ENCODE measurements at places on chromosomes 3 and 15.

GRCh38 chr3:156605686-156606605, 51.0 kb upstream of the SSR3 start:
- no peak for DNase-seq

DNA sequence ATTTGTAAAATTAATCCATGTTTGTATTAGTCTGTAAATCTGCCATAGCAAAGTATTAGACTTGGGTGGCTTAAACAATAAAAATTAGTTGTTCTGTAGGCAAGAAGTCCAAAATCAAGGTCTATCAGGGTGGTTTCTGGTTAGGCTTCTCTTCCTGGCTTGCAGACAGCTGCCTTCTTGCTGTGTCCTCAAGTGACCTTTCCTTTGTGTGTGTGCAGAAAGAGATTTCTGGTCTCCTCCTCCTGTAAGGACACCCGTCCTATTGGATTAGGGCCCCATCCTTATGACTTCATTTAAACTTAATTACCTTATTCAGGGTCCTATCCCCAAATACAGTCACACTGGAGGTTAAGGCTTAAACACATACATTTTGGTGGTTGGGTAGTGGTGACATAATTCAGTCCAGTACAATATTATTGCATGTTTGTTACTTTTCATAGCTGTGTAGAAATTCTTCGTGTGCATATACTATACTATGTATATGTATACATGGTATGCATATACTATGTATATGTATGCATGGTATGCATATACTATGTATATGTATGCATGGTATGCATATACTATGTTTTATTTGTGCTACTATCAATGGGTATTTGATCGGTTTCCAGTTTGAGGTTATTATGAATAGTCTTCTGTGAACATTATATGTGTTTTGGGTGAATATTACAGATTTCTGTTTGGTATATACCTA, 57.9 kb upstream of the RNU6-1 start:
- DNase-seq: no peak

- DNase-seq: no peak
Measured at GRCh38 chr3:76965122-76965725, 74.7 kb upstream of the ROBO2 start.

- no peak for DNase-seq
Measured at GRCh38 chr15:100030586-100031229, 297.5 kb upstream of the LYSMD4 start.

DNA sequence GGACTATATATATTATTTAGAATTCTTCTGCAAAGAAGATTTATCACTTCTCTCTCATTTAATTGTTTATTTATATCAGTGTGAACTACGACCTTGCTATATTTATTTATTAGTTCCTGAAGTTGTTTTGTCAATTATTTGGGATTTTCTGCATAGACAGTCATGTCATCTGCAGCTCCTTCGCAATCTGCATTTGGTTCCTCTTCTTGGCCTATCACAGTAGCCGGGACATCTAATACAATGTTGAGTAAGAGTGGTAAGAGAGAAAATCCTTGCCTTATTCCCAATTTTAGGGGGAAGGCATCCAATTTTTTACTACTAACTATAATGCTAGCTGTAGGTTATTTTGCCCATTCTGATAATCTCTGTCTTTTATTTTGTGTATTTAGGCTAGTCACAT, 39.4 kb downstream of the FOXL2 start:
- DNase-seq: no peak

DNA sequence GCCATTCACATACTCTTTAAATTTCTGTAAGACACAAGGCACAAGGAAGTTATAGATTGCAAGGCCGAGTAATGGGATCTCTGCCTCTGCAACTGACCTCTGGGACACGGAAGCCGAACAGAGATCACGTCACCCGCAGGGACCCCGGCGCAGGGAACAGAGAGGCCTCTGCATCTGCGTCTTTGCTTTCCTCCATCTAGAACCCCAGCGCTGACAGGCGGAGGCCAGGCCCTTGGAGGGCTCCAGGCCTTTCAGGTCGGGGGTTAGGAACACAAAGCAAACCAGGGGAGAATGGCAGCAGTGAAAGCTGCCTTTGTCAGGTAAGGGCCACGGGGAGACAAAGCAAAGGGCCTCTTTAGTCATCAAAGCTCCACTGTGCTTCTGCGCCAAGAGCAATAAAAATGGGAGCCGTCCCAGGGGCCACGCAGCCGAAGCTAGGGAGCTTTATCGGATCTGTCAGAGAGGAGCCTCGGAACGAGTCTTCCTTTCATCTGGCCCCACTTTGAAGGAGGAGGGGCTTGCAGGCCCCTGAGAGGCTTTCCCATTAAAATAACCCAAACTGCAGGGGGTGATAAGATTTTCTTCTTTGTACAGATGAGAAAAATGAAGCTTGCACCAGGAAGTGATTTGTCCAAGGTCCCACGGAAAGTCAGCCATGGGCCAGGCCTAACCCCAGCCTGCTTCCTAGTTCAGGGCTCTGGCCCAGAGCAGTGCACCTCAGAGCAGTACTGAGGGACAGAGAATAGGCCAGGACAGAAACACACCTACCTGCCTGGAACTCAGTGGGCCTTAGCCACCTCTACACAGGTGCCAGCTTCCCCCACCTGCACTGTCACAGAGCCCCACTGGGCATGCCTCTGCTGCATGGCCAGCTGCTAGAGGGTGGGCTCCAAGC, 84.4 kb upstream of the RAD18 start:
- no peak for DNase-seq

- no peak for DNase-seq
Measured at GRCh38 chr15:88725305-88726210, 77.7 kb upstream of the ACAN start.

GRCh38 chr15:78492872-78493271, 14.5 kb upstream of the HYKK start:
- no peak for DNase-seq

- no peak for DNase-seq
Measured at GRCh38 chr3:30102356-30102755, 504.0 kb upstream of the TGFBR2 start.

- no peak for DNase-seq
Measured at GRCh38 chr15:99029341-99030144, 22.0 kb upstream of the PGPEP1L start.

DNA sequence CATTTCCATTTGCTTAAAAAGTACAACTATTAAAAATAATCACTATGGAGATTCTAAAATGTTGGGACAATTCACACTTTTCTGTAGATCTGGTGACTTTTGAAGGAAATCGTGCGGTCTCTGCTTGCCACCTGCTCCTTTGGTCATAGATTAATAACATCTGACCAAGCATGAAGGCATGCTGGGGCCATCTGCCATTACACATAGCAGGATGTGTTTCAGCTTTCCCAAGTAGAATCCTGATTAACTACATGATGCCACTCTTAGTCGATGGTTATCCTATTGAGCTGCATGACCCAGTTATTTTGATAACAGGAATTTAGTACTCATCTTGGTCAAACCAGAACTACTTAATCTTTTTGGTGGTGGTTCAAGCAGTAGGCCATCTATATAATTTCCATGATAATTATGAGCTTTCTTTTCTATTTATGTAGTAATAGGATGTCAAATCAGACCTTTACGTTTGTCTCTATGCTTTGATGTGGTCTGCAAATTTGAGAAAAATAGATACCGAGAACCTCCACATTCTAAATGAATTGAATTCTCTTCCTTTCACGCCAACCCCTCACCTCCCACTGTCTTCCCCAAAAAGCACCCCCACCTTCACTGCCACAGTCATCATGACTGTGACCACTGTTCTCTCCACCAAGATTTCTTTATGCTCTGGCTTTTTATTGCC, 158.1 kb downstream of the DIPK2A start:
- no peak for DNase-seq

DNA sequence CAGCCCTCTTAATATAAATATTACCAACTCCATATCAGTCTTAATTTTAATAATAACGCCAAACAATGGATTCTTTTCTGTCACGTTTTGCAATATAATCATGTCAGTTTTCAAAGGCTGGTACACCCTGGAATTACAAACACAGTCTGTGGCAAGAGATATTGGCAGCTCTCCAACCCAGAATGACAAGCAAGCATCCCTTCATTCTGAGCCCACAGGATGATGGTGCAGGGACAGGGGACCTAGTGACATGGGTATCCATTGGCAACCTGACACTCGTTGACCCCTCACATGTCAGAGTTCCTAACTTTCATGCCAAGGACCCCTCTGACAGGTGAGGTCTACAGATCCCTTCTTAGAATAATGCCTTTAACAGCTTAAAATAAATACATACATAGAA, 154.5 kb upstream of the TSC22D2 start:
- DNase-seq: no peak

DNA sequence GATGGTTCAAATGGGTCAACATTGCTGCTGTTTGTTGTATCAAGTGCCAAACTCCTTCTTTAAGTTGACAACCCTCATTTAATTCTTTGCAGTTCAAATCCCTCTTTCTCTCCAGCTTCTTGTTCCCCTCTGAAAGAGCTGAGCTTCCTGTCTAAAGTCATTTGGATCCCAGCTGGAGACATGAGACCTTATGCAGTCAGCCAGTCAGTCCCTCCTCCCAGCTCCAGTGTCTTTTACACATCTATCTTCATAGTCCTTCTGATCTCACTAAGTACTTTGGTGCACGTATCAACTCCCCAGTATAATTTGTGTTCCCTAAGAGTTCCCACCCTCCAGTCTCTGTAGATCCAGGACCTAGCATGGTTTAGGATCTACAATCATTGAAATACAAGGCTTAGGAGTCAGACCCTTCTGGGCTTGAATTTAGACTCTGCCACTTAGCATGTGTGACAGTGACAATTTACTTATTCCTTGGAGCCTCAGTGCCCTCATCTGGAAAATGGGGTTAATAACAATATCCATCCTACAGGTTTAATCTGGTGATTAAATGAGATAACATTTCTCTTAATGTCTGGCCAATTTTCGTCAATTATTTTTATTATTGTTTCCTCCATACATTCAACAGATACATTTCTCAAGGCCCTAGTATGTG, 102.8 kb upstream of the SEMA6D start:
- DNase-seq: no peak

DNA sequence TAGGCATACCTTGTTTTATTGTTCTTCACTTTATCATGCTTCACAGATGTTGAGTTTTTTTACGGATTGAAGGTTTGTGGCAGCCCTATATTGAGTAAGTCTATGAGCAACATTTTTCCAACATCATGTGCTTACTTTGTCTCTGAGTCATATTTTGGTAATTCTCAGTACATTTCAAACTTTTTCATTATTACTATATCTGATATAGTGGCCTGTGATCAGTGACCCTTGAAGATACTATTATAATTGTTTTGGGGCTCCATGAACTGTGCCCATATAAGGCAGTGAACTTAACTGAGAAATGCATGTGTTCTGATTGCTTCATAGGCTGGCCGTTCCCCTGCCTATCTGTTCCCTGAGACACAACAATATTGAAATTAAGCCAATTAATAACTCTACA, 42.8 kb upstream of the NSMCE3 start:
- no peak for DNase-seq

GRCh38 chr3:159417761-159418160, 570.9 kb upstream of the IL12A start:
- DNase-seq: no peak

- no peak for DNase-seq
Measured at GRCh38 chr3:150372320-150372719, 35.8 kb upstream of the TSC22D2 start.

DNA sequence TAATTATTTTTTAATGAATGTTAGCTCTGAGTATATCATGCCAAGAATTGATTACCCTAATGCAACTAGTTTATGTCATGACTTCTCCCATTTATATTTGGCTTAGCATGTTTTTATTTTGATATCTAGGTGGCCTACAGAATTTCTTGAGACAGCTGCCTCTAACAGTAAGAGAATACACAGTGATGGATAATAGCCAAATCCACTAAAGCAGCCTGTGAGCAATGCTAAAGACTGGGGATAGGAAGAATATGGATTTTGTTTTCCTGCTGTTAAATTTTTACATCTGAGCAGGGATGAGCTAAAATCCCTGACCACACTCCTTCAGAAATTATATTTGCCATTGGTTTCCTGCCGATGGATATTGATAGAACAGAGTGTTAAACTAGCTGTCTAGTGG, 149.3 kb upstream of the TGFBR2 start:
- DNase-seq: no peak

DNA sequence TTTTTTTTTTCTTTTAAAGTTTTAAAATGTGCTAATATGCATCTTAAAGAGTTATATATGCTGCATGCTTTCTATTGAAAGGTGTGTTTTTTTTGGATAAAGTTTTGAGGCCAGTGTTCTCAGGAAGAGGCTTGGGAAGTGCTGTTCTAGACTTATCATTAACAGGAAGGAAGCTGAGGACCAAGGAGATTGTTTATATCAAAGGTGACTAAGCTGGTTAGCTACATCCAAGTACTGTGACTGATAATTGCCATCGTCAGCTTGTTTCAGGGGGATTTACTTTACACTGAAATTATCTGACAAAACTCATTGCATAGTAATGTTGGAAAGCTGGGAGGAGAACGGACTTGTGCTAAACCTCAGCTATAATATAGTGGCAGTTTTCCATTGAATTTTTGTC, 36.3 kb upstream of the UTS2B start:
- DNase-seq: no peak

Data from CD4-positive, alpha-beta T cell treated with Interleukin-10 for 1 hour (primary cell).